ENCODE measurements at places on chromosomes 12 and 14.

- DNase-seq: peak; percentile 47
These were observed 22.1 kb downstream of the RAB35 start for GRCh38 chr12:120094485-120094884.

DNA sequence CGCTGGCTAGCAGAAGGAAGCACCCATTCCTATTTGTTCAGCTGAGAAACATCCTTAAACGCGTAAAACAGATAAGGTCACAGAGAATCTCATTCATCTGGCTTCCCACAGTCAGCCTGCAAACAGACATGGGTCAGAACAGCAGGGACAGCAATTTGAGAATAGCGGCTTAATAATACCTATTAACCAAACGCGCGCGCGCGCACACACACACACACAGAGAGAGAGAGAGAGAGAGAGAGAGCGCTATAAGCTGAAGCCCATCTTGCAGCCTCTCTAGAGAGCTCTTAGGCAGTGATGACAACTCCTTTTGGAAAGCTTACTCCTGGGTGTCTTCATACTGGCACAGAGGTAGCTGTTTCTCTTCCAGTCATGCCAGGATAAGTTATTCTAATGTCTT is 26.4 kb downstream of the TMEM132D start:
- no peak for DNase-seq

DNA sequence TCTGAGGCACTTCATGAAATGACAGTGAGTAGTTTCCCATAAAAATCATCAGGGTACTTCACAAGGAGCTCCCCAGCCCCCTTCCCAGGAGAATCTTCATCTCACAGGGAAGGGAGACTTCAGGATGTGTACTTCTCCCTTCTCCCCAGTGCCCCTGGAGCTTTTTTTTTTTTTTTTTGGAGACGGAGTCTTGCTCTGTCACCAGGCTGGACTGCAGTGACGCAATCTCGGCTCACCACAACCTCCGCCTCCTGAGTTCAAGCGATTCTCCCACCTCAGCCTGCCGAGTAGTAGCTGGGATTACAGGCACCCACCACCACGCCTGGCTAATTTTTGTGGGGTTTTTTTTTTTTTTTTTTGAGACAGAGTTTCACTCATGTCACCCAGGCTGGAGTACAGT is 10.4 kb downstream of the ITPK1 start:
- DNase-seq: no peak

DNA sequence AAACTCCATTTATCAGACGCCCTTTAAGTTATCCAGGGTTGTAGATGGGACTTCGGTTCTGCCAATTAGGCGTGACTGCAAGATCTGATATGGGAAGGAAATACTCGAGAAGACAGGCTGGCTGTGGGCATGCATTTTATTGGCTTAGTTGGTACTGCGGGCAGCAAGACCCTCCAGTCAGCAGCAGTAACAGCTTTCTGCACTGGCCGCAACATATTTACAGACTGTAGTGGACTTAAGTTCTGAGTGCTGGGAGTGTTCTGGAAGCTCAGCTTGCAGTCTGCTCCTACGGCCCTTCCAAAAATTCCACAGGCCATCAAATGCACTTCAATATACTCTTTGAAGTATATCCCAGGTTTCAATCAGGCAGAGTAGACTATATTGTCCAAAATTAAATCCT is 21.1 kb downstream of the KITLG start:
- DNase-seq: no peak

DNA sequence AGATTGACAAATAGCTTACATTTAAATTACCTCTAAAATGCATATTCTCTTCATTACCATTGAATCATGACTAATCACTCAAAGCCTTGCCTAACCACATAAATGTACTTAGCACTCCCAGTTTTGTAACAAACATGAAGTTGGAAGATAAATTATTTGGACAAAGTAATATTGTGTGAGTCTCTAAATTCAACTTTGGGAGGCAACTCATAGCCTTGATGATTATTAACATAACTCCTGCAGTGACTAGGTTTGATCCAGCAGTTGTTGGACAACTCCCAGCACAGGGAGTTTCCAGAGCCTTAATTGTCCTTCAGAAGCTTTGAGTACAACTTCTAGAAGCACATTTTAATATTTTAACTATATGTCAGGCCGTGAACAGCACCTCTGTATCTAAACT is 153.4 kb upstream of the PDZRN4 start:
- DNase-seq: no peak

- DNase-seq: no peak
These were observed 45.1 kb downstream of the TRAF3 start for GRCh38 chr14:102822311-102822863.

DNA sequence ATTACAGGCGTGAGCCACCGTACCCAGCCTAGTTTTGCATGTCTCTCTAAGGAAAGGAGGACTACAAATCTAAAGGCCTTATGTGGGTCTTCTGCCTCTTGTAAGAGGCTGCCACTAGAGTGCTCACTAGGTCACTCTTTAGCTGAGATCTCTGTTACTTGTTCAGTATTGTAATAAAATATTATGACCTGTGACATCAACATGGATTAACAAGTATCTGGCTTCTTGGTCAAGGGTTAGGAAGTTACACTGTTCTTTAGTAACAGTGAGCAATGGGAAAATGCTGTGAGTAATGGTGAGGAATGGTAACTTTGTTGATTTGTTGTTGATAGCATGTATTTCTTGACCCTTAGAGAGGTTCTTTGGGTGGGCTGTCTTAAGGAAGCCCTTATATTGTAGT is 50.5 kb downstream of the ERC1 start:
- DNase-seq: no peak

DNA sequence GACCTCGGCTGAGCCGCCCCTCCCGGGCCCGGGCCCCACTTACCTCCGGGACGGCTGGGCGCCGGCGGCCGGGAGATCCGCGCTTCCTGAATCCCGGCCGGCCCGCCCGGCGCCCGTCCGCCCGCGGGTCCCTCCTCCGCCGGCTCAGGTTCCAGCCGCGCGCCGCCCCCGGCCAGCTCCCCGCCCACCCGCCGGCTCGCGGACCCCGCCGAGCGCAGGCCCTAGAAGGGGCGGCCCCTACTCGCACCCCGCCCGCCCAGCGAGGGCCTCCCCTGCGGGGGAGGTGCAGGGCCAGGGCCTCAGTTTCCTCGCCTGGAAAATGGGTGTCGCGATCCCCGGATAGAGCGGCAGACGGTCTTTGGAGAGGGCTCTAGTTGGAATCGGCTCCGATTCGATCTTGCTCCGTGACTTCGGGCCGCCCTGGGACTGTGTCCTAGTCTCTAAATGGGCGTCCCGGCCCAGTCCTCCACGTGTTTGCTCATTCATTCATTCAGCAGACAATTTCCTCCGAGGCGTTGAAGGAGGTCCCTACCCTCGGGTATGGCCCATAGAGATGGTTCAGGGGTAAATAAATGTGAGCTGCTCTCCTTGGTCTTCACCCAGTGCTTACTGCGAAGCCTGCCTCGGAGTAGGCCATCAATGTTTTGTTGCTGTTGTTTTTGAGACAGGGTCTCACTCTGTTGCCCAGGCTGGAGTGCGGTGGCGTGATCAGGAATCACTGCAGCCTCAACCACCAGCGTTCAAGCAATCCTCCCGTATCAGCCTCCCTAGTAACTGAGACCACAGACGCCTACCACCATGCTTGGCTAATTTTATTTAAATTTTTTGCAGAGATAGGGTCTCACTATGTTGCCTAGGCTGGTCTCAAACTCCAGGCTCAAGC is at the start of gene TRPV4:
Gene TRPV4, minus strand, starts transcription at position 92 of the 883 bp plus-strand sequence. CDS start 18,602 bp downstream, outside the sequence.
- no peak for DNase-seq

DNA sequence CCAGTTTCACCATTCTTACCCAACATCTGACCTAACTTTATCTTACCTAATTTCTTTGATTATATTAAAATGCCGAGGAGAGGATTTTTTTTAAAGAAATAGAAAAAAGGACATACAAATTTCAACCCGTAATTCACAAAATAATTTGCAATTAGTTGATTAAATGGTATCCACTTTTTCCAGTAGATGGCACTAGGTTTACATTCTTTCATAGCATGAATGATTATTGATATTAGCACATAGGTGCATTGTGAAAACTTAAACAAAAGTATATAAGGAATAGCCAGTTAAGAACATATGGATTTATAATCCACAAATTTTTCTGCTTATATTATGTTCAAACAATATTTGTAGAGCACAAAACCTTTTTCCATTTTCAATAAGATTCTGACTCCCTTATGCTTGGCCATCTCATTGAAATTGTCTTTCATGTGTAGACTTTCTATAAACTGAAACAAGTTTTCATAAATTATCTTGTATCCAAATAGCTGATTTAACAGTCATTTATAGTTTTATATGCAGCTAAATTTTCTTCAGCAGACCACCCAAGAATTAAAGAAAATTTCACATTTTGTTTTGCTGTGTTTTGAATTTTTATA is 35.3 kb downstream of the MSRB3 start:
- DNase-seq: no peak

- no peak for DNase-seq
These were observed 269.7 kb upstream of the FAR2 start for GRCh38 chr12:28879379-28879778.

GRCh38 chr12:45458854-45459807 is 243.2 kb downstream of the ANO6 start:
- DNase-seq: no peak

GRCh38 chr14:88452231-88452630 is 66.8 kb downstream of the SPATA7 start:
- no peak for DNase-seq

- DNase-seq: no peak
These were observed 14.3 kb downstream of the CFL2 start for GRCh38 chr14:34699873-34700621.

DNA sequence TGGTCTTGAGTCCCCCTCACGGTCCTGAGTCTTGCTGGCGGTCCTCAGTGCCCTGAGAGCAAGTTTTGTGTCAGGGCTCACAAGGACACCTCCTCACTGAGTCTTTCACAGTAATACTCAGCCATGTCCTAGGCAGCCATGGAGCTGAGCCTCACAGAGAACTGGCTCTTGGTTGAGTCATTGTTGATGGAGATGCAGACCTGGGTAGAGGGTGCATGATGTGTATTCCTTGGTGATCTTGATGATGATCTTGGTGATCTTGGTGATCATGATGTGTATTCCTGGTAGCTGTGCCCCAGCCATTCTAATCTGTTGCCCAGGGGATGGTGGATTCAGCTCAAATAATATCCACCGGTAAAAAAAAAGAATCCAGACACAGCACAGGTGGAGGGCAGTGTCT is 495.4 kb downstream of the TMEM121 start:
- no peak for DNase-seq

DNA sequence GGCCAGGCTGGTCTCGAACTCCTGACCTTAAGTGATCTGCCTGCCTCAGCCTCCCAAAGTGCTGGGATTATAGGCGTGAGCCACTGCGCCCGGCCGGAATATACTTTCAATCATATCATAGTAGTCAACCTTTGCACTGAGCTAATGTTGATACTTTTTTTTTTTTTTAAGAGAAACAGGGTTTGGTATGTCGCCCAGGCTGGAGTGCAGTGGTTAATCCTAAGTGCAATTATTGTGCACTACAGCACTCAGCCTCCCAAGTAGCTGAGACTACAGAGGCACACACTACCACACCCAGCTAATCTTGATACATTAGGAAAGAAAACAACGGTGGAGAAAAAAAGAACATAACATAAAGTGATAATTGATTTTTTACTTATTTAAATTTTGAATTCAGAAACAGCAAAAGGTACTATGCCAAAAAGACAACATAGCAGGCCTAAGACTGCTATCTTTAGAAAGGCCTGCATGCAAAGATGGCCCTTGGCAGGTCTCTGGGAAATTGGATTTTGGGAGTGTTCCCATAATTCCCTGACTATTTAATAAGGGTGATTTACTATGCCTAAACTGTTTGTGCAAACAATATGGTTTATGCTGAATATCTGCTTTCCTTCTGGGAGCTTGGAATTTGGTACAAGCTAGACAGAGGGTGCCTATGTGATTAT is 15.5 kb downstream of the BTBD7 start:
- no peak for DNase-seq

- DNase-seq: no peak
These were observed 9.0 kb downstream of the ACTN1 start for GRCh38 chr14:68970038-68970612.

GRCh38 chr12:29282031-29282816 is 98.7 kb downstream of the ERGIC2 start:
- DNase-seq: no peak

- DNase-seq: no peak
These were observed 108.1 kb downstream of the TTLL5 start for GRCh38 chr14:75769047-75769685.

DNA sequence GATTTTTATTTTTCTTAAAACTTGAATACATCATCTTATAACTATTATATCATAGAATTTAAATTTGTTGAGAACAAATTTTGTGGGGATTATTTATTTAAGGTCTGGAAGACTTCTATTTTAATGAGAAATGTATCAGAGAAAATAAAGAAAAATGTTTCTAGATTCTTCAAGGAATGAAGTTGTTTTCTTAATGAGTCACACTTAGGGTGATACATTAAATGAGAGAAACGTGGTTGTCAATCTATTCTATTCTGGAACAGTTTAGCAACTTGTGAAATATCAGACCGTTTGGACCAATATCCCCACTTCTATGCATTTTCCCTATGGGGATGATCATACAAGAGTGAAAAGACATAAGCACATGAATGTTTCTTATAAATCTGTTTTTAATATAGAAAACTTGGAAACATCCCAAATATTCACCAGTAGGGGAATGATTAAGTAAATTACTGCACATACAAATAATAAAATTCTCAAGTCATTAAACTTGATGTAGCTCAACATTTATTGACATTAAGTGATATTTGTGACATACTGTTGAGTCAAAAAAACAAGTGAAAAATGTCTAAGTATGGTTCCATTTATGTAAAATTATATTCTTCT is 88.5 kb downstream of the E2F7 start:
- no peak for DNase-seq

Data from globus pallidus (tissue), 1 donor.